Kidney (tissue), 22 donors: ENCODE measurements at places on chromosomes 11 and 22.

DNA sequence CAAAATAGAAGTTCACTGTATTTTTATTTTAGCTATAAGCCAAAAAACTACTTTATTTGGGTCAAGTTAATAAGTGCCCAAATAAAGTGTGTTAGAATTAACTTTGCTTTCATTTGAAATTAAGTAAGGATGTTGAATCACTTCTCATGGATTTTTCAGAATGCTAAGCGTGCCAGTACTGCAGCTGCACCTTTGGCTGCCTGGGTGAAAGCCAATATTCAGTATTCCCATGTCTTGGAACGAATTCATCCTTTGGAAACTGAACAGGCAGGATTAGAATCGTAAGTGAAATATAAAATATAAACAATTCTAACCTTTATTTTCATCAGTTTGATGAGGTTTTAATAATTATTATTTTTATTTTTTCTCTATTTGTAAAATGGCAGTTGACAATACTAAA lies 113.6 kb downstream of the DYNC2H1 start:
- DNase-seq = no peak

DNA sequence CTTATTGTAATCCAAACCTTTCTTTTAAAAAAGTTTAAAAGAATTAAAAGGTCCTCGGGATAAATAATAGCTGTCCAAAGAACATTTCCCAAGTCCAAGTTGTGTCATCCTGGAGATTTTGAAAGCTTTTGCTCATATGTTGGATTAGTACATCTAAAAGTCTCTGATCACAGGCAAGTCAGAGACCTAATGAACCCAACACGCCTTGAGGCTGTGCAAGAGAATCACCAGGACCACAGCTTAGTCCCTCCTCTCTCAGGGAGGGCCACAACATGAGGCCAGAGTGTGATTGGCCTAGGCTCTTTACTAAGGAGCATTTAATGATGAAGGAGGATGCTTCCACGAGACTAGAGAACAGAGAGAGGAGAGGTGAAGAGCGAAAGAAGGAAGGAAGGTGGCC lies 98.7 kb upstream of the OR5AK2 start:
- DNase-seq = no peak

GRCh38 chr11:124769806-124770774 lies 8.0 kb upstream of the ESAM start:
- DNase-seq = no peak

GRCh38 chr11:69912161-69912910 lies 93.1 kb upstream of the FGF3 start:
- no peak for DNase-seq

DNA sequence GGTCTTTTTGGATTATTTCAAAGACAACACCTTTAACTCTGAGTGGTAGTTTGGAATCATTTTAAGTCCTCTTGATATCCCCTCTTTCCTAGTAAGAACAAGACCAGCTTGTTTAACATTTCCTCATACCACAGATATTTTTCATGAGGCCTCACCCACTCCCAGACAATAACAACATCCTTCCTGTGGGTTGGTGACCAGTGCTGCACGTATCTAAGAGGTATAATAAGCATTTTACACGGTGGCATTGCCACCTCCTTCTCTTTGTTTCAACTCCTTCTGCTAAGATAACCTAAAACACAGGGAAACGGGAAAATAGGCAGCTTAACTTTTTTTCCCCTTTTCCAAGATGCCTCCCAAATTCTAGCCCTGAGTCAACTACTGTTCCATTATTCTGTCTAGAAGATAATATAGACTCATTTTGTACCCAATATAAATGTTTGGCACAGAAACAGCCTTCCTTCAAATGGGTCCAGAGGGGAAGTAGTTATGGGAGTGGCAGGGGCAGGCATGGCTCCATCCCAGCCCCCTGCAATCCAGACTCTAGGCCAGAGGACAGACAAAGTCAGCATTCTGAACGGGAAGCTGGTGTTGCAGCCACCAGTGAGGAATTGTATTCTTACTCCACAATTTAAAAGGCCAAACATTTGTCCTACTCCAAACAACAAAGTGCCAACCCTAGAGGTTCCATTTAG lies 28.5 kb downstream of the MAML2 start:
- no peak for DNase-seq

DNA sequence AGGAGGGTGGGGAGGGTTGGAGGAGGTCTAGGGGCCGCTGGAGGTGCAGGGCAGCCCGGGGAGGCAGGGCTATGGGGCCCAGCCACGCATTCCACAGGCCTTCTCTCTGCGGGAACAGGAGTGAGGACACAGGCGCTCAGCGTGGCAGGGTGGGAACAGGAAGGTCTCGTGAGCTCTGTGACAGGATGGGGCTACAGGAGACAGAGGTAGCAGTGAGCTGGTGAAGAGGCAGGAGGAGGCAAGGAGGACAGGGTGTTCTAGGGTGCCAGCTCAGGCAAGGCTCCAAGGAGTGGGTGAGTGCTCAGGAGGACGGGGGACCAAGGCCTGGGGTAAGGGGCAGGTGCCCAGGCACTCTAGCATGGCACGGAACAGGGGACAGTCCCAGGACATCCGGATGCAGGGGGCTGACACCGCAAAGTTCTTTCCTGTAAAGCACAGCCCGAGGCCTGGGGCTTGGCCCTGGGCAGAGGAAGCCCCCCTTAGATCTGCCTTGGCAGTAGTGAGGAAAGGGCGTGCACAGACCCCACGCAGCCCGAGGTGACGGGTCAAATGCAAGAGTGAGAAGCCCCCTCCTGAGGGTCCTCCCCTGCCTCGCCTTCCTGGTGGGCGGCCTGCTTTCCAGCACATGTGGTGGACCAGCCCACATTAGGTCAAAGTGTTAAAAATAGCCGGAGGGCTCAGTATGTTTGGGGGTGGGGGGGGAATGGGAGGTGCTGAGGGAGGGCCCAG lies 4.7 kb upstream of the NEAT1 start:
- DNase-seq = peak; percentile 79

- no peak for DNase-seq
Observed at GRCh38 chr11:32829157-32829679, 509 bp upstream of the PRRG4 start.

DNA sequence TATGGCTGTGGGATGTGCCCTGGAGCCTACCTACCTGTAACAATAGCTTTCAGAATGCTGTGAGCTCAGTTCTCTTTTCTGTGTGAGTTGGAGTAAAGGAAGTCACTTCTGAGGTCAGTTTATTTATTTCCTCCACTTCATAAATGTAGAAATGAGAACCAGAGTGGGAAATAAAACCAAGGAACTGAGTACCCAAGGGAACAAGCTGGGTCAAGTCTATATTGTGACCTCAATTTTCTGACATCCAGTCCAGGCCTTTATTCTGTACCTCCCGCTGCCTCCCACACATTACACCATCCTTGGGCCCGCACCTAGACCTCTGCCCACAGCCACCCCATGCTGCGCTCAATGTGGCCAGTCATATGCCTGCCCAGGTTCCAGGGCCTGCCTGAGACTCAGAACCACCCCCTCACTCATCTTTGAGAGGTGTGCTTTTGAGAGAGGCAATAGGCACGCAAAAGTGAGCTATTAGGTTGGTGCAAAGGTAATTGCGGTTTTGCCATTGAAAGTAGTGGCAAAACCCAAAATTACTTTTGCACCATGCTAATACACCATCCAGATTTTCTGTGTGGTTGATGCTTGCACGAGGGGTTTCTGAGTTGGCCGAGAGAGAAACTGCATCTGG lies 9.8 kb downstream of the MS4A6E start:
- DNase-seq = no peak

DNA sequence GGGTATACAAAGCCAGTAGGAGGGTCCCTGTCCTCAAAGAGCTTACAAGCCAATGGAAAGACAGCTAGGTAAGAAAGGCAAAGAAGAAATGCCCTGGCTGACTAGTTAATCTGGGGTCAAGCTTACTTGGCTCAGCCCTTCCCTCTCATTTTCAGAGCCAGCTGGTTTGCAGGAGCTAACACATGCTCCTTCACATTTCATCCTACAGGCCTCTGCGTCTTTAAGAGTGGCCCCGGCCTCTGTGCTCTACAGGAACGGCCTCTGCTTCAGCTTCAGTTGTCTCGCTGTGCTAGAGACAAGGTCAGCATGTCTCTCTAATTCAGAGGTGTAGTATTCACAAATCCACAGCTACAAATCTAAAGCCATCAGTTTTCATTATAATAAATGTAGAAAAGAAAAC lies 15.2 kb downstream of the ALKBH8 start:
- DNase-seq = no peak

DNA sequence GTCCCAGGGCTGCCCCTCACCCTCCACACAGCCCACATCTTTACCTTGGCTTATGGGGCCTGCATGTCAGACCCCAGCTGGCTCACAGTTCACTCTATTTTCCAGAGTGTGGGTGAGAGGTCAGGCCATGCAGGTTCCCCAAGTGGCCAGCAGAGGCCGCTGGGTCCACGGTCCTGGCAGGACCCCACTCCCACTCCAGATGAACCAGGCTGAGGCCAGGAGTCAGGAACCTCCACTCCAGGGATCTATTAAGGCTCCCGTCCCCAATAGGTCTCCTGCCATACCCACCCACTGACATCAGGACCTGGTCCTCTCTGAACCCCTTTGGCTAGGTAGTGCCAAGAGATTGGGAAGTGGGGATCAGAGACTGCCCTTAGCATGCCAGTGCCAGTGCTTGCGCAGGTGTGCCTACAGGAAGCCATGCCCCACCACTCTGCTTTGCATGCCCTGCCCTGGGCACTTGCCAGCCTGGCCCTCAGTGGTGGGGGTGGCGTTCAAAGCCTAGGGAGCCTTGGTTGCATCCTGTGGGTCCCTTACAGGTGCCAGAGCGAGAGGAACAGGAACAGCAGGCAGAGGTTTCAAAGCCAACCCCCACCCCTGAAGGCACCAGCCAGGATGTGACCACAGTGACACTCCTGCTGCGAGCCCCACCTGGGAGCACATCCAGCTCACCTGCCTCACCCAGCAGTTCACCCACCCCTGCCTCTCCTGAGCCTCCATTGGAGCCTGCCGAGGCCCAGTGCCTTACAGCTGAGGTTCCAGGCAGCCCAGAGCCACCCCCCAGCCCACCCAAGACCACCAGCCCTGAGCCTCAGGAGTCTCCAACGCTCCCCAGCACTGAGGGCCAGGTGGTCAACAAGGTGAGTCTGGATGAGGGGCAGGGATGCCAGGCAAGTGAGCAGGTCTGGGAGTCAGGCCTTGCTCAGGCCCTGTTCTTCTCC lies 8.3 kb downstream of the SMTN start:
- DNase-seq = peak; percentile 35

GRCh38 chr11:120129570-120129969 lies 8.3 kb downstream of the TRIM29 start:
- no peak for DNase-seq

DNA sequence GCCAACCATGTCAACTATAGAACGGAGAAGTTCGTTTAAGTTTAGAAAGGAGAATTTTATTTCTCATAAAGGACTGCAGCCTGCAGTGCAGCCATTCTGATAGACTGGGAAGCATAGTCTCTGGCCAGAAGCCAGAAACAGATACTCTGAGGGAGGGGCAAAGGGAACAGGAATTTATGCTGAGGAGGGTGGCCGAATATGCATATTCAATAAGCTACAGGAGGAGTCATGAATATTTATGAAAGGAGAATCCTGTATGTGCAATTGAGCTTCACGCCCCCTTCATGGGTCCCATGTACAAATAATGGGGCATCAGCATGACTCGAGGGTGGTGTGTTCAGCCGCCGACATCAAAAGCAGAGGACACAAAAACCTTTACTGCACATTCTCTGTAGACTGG lies 199.9 kb downstream of the CWF19L2 start:
- no peak for DNase-seq

- DNase-seq = no peak
Observed at GRCh38 chr11:70019576-70020011, 58.5 kb upstream of the ANO1 start.

DNA sequence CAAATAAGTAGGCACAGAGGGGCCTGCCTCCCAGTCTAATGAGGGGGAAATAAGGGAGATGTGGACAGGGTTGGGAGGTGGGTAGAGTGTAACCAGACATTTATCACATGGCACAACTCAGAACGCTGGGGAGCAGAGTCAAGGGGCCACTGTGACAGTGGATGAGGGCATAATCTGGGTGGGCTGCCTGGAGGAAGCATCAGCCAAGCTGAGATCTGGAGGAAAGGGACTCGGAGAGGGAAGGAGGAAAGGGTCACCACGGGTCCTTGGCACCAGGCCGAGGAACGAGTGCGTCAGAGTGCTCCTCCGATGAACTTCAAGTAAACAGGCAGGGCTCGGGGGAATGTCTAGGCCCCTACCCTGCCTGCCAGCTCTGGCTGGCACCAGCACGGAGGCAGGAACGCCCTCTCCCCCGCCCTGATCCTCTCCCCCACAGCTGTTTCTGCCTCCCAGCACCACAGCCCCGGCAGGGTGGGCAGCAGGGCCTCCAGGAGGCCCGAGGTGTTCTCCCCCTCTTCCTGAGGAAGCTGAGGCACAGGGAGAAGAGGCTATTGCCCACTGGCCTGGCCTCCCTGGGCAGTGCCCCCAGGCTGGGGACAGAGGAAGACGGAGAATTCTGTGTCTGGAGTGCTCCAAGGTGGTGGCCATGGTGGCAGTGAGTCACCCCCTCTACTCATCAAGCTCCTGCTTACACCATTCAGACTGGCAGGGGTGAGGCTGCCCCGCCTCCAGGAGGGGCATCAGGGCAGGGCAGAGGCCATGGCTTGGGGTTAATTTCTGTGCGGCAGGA lies 4.2 kb downstream of the ALDH3B1 start:
- DNase-seq = peak; percentile 94

DNA sequence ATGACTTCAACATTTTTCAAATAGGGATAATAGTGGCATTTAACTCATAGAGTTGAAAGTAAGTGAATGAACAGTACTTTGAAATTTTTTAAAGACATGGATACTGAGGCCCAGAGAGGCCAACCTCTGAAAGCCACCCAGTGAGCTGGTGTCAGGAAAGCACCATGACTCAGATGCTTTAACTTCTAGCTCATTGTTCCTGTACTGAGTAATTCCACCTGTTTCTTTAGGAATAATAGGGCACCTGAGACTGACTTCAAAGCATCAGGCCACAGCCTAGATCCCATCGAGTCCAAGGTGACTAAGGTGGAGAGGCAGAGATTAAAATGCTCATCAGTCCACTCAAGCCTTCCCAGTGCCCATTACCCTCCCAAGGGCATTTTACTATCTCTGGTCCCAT lies 491.8 kb upstream of the TENM4 start:
- no peak for DNase-seq

GRCh38 chr11:19759389-19759788 lies 46.8 kb downstream of the NAV2 start:
- DNase-seq = no peak

DNA sequence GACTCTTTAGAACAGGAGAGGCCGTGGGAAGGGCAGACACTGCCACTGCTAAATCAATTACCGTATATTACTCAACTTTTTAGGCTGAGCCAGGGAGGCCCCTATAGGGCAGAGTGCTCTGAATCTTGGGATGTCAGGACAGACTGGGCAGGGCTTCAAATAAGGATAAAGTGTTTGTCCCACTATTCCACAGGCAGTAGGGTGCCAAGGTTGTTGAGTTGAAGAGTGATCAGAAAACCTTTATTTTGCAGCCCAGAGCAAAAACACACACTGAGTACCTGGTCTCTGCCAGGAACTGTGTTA lies 1.6 kb upstream of the B4GAT1 start:
- no peak for DNase-seq

- DNase-seq = peak; percentile 64
Observed at GRCh38 chr22:44449061-44449682, 48.9 kb downstream of the RTL6 start.

GRCh38 chr11:66676282-66676919 lies 1.3 kb downstream of the RBM4B start:
- DNase-seq = no peak

GRCh38 chr22:17914474-17914873 lies 109.9 kb downstream of the MICAL3 start:
- DNase-seq = peak; percentile 52
